Trophoblast cell (in vitro differentiated cells and primary cell): ENCODE measurements at places on chromosomes 13 and 19.
A peak's percentile ranks its signal among the peaks of the same experiment; 100 is the strongest.

- peaks cover 1% of the 10 kb centered on the region for H3K36me3 ChIP-seq
- no peaks in the 10 kb centered on the region for H3K27me3 ChIP-seq
- H3K27ac ChIP-seq = no peak overlapping the region
- peak; percentile 60 for DNase-seq
Observed at GRCh38 chr13:77222000-77222690, 104.7 kb downstream of the MYCBP2 start.

DNA sequence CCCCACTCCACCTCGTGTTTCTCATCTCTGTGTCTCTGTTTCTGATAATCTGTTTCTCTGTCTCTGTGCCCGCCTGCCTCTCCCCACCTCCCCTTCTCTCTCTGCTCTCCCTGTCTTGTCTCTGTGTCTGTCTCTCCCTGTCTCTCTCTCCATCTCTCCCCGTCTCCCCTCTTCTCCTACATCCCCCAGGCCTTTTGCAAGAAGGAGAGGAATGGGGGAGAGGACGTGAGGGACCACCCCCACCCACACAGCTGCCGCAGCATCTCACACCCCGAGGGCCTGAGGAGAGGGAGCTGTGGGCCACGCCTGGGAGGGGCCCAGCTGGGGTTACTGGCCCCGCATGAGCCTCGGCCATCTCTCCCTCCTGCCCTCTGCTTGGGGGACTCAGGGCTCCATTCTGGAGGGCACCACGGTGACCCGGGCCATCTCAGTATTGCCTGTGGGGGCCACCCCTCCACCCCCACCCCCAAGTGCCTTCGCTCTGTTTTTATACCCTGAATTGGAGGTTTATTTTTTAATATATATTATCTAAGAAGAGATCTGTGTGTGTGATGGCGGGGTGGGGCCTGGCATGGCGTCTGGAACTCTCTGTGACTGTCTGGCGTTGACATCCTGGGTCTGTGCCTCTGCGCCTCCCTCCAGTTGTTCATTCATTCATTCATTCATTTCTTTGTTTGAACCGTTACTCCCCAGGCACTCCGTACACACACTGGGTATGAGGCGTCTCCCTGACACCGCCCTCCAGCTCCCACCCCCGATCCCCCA is 21.2 kb downstream of the ERFL start:
- peaks cover 56% of the 10 kb centered on the region for H3K36me3 ChIP-seq
- H3K27ac ChIP-seq = no peak overlapping the region
- no peaks in the 10 kb centered on the region for H3K4me1 ChIP-seq
- H3K27me3 ChIP-seq = peaks cover 13% of the 10 kb centered on the region

DNA sequence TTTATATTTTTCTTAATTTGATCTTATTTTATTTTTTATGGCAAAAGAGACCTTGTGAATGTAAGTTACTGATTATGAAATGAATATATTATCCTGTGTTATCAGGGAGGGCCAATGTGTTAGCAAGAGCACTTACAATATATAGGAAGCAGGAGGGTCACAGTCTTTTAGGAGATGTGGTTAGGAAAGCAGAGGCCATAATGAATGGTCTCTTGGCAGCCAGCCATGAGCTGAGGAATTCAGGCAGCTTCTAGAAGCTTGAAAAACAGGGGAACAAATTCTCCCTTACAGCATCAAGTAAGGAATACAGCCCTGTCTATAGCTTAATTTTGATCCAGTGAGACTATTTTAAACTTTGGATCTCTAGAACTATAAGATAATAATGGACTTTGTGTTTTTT is 2374.6 kb downstream of the PCDH9 start:
- H3K4me1 ChIP-seq = no peaks in the 10 kb centered on the region
- H3K36me3 ChIP-seq = no peaks in the 10 kb centered on the region
- H3K4me3 ChIP-seq = no peak overlapping the region
- DNase-seq = no peak
- no peak overlapping the region for H3K27ac ChIP-seq

- H3K4me1 ChIP-seq = no peaks in the 10 kb centered on the region
- no peaks in the 10 kb centered on the region for H3K27me3 ChIP-seq
- no peak overlapping the region for H3K4me3 ChIP-seq
- H3K27ac ChIP-seq = no peak overlapping the region
Observed at GRCh38 chr13:32259116-32259515, 56.0 kb downstream of the ZAR1L start.

DNA sequence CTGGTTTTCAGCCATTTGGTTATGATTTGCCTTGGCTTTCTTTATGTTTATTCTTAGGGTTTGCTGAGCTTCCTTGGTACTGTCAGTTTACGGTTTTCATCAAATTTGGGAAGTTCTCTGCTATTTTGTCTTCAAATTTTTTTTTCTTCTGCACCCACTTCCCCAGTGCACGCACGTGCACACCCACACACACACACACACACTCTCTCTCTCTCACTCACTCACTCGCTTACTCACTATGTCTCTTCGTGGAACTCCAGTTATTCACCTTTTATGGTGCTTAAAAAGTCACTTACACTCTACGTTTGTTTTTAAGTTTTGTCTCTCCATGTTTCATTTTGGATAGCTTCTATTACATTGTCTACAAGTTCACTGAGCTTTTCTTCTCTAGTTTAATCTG is 7.1 kb downstream of the AKAP11 start:
- H3K27me3 ChIP-seq = no peaks in the 10 kb centered on the region
- H3K27ac ChIP-seq = no peak overlapping the region
- H3K36me3 ChIP-seq = no peaks in the 10 kb centered on the region
- H3K4me3 ChIP-seq = no peak overlapping the region
- no peak for DNase-seq
- H3K4me1 ChIP-seq = no peaks in the 10 kb centered on the region

DNA sequence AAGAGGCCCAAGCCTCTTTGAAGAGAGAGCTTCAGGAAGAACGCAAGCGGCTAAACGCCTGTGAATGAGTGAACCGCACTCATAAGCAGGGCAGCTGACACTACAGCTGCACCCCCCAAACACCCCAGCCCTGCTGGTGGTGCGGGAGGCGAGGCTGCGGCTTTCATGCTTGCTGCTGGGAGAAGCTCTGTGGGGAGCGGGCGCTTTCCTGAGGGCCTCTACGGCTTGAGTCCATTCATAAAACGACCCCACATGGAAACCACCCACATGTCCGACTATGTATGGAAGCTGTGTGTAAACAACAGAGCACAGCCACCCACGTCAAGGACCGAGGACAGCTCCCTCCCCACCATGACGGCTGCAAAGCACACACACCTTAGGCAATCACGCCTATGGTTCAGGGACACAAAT is 5.5 kb downstream of the AP3D1 start:
- DNase-seq = no peak
- no peak overlapping the region for H3K27ac ChIP-seq
- peaks cover 21% of the 10 kb centered on the region for H3K36me3 ChIP-seq
- H3K4me3 ChIP-seq = no peak overlapping the region
- H3K27me3 ChIP-seq = no peaks in the 10 kb centered on the region

- peaks cover 15% of the 10 kb centered on the region for H3K27me3 ChIP-seq
- peaks cover 11% of the 10 kb centered on the region for H3K4me1 ChIP-seq
- H3K36me3 ChIP-seq = no peaks in the 10 kb centered on the region
- H3K27ac ChIP-seq = no peak overlapping the region
Observed at GRCh38 chr19:4575267-4576015, 16.0 kb upstream of the SEMA6B start.

DNA sequence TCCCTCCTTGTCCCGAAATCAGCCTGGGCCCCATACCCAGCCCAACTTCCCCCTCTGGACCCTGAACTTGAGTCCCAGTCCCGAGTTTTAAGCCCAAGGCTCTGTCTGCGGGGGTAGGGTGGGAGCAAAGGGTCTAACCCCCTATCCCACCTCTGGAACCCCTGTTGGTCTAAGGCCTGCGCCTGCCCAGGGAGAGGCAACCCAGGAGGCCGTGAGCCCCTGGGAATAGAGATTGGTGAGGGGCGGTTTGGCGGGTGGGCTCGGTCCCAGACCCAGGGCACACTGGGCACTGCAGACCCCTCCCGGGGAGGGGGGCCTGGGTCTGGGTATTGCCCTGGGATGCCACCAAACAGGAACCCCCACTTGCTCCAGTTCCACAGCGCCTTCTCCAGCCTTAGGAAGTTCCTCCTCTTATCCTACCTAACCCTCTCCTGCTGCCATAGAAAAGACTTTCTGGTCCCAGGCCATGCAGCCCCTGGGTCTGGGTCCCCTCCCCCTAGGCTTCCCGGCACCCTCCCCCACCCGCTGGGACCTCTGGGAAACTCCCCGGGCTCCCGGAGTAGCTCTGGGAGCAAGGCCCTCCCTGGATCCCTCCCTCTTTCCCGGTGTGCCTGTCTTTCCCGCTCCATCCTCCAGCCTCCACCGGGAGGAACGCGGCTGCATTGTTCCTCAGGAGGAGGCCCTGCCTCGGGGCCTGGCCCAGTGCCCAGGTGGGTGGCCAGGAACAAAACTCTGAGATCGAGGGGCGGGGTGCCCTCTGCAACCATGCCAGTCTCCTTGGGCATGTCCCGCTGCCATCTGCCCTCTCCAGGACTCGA is 33.6 kb upstream of the NANOS3 start:
- H3K27ac ChIP-seq = peak overlapping the region; percentile 84
- DNase-seq = peak; percentile 53
- H3K36me3 ChIP-seq = peaks cover 29% of the 10 kb centered on the region

DNA sequence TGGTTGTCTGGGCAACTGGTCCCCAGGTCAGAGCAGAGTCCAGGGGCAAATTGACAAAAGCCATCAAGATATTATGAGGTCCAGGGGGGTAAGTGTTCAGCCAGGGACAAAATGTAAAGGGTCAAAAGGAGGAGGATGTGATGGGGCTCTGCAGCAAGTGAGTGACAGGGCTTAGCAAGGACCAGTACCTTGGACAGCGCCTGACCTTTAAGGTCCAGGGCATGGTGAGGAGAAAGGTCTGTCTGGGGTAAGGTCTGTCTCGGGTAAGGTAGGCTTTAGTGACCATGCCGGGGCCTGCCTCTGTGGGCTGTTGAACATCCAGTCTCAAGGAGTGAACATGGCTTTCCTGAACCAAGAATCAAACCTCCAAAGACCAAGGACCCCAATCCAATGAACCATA is 6.3 kb upstream of the ZNF358 start:
- no peak overlapping the region for H3K27ac ChIP-seq
- no peaks in the 10 kb centered on the region for H3K4me1 ChIP-seq
- no peaks in the 10 kb centered on the region for H3K36me3 ChIP-seq

DNA sequence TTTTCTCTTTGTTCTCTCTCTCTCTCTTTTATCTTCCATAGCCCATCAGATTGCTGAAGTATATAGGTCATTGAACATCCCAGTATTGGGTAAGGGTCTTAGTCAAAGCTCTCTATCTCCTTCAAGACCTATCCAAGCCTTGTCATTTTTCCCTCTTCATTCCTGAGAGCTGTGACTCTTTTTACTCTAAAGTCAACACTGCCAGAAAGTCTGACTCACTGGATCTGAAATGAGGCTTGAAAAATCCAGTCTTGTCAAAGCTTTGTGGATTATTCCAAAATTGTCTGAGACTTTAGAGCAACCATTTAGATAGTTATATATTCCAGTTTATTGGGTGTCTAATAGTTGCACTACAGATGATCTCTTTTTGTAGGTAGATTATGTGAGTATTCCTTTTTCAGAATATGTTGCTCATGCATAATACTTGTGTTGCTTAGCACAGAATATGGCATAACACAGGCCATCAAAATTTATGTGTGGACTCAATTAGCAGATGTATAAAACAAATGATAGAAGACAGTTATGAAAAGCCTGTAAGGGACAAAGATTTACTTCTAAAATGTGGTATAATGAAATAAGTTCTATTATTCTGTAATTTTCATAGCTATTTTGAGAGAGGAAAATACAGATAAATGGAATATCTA is 389.3 kb upstream of the PCDH9 start:
- H3K27me3 ChIP-seq = no peaks in the 10 kb centered on the region
- no peak overlapping the region for H3K27ac ChIP-seq
- no peaks in the 10 kb centered on the region for H3K36me3 ChIP-seq
- H3K4me3 ChIP-seq = no peak overlapping the region
- DNase-seq = no peak

DNA sequence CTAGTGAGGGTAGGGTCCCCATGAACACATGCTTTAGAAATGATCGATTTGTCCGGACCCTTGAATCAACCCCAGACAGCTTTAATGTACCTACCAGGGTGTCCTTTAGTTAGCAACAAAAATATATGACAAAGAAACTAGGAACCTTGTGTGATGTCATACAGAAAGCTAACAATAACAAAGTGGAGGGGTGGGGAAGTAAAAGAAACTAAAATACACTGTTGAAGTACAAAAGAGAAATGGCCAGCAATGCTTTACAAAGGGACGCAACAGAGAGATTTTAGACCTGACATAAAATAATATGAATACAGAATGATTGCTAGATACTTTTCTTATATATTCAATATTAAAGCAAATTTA is 40.0 kb downstream of the DZIP1 start:
- H3K4me1 ChIP-seq = peaks cover 2% of the 10 kb centered on the region
- peaks cover 11% of the 10 kb centered on the region for H3K36me3 ChIP-seq
- no peak for DNase-seq
- H3K4me3 ChIP-seq = no peak overlapping the region
- no peak overlapping the region for H3K27ac ChIP-seq

- no peaks in the 10 kb centered on the region for H3K27me3 ChIP-seq
- H3K36me3 ChIP-seq = no peaks in the 10 kb centered on the region
- no peak for DNase-seq
- H3K27ac ChIP-seq = no peak overlapping the region
- H3K4me3 ChIP-seq = no peak overlapping the region
- no peaks in the 10 kb centered on the region for H3K4me1 ChIP-seq
Observed at GRCh38 chr19:27736225-27736624, 1476.7 kb downstream of the UQCRFS1 start.

DNA sequence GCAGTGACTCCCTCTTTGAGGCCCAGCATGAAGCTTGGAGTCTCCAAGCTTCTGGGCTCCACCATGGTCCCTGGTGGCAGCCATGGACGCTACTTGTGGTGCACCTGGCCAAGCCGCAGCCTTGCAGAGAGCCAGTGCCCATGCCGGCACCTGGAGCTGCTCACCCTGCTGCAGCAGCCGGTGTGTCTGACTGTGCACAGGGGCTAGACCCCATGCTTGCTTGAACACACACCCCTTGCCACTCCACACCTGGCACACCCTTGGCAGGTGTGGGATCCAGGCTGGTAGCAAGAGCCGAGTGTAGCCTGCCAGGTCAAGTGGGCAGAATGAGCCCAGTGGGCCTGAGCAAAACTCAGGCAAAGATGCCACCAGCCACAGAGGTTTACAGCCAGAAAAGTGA is 18.6 kb upstream of the MLLT1 start:
- no peaks in the 10 kb centered on the region for H3K36me3 ChIP-seq
- no peak for DNase-seq
- no peaks in the 10 kb centered on the region for H3K4me1 ChIP-seq
